B cell (primary cell): ENCODE measurements at places on chromosomes 16 and 17.

DNA sequence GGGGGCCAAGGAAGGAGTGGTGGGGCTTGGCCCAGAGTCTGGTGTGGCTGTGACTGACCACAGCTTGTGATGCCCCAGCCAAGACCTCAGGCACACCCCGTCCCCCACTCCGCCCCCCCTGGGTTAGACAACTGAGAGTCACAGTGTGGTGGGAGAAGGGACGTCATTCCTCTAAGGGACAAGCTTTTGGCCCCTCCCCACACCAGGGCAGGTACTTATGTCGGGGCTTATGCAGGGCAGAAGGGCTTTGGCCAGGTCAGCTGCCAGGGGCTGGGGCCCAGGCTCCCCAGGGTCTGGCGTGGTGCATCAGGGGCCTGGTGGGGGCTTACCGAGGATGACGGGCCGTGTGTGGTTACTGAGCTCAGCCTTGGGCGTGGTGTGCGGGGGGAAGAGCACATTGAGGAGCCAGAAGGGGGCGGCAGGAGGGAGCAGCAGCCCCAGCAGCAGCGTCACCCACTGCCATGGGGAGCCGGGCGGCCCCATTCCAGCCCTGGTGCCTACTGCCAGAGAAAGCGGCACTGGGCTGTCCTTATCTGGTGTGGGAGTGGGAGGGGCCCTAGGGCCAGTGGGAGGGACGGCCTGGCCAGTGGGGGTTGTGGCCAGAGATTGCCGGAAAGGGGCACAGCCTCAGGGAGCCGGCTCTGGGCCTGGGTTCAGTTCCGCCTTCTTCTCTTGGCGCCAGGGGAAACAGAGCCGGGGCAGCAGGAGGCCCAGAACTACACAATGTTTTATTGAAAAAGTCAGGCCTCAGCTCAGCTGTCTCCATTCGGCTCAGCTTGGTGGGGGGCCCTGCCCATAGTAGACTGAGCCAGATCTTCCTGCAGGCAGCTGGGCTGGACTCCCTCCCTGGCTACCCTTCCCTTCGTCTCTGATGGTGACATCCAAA is at the start of gene LCAT:
TSS of gene LCAT (minus strand) at position 502 of the 886 bp plus-strand sequence. CDS start at position 483, 19 bp downstream.
- no peak for DNase-seq
- H3K27me3 ChIP-seq = no peaks in the 10 kb centered on the region
- H3K36me3 ChIP-seq = no peaks in the 10 kb centered on the region
- H3K27ac ChIP-seq = no peak within 1 kb of the TSS
- no peak within 1 kb of the TSS for H3K4me3 ChIP-seq
- H3K4me1 ChIP-seq = peaks cover 10% of the 10 kb centered on the region

DNA sequence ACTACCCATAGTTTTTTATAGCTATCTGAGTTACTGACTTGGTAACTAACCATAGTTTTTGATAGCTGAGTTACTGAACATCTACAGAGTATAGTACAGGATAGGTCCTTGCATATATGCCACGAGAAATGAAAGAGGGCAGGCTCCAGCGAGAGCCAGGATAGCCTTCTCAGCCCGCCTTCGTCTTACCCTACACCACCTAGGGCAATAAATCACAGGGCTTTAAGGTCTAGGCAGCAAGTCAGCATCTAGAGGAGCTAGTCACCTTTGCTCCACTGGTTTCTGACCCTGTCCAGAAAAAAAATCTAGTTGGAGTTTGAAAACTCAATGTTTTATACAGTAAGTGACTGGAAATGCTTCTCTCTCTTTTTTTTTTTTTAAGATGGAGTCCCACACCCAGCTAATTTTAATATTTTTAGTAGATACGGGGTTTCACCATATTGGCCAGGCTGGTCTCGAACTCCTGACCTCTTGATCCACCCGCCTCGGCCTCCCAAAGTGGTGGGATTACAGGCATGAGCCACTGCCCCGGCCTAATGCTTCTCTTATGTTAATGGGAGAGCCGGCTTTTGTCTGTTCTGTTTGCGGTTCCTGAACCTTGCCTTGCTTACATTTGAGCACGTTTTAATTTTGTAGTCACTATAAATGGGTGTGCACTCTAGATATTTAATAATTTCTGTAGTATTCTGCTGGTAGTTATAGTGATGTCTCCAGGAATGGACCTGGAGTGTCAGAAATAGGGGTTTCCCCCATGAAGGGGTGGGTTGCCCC is 2.8 kb downstream of the BFAR start:
- H3K27me3 ChIP-seq = no peaks in the 10 kb centered on the region
- no peak overlapping the region for H3K27ac ChIP-seq
- H3K4me3 ChIP-seq = no peak overlapping the region
- H3K36me3 ChIP-seq = peaks cover 5% of the 10 kb centered on the region
- H3K4me1 ChIP-seq = peaks cover 29% of the 10 kb centered on the region

- peaks cover 5% of the 10 kb centered on the region for H3K27me3 ChIP-seq
- H3K27ac ChIP-seq = no peak overlapping the region
- H3K36me3 ChIP-seq = no peaks in the 10 kb centered on the region
- H3K4me1 ChIP-seq = peaks cover 27% of the 10 kb centered on the region
- H3K4me3 ChIP-seq = peak overlapping the region; percentile 9
These were observed 238.1 kb downstream of the MRTFB start for GRCh38 chr16:14309001-14309886.

DNA sequence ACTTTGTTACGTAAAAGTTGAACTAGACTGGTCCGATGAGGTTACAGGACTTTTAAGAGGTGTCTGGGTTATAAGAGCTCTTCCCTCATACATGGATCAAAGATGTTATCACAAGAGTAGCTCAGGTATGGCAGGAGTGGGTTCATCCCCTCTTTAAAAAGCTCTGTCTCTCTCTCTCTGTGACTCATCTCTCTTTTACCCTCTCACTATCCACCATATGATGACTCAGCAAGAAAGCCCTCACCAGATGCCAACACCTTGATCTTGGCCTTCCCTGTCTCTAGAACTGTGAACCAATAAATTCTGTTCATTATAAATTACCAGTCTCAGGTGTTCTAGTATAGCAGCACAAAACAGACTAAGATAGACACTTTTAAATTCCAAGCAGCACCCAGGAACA is 1.9 kb upstream of the CLEC19A start:
- H3K27me3 ChIP-seq = no peaks in the 10 kb centered on the region
- no peaks in the 10 kb centered on the region for H3K4me1 ChIP-seq
- no peaks in the 10 kb centered on the region for H3K36me3 ChIP-seq
- no peak for DNase-seq
- H3K4me3 ChIP-seq = no peak overlapping the region

- no peaks in the 10 kb centered on the region for H3K36me3 ChIP-seq
- DNase-seq = no peak
- H3K27ac ChIP-seq = no peak overlapping the region
- no peaks in the 10 kb centered on the region for H3K4me1 ChIP-seq
- no peak overlapping the region for H3K4me3 ChIP-seq
- H3K27me3 ChIP-seq = no peaks in the 10 kb centered on the region
These were observed 53.4 kb downstream of the PITPNM3 start for GRCh38 chr17:6502871-6503509.

GRCh38 chr16:55136356-55137150 is 187.4 kb upstream of the IRX6 start:
- H3K27ac ChIP-seq = no peak overlapping the region
- no peak overlapping the region for H3K4me3 ChIP-seq
- H3K36me3 ChIP-seq = no peaks in the 10 kb centered on the region
- DNase-seq = no peak
- H3K27me3 ChIP-seq = no peaks in the 10 kb centered on the region

DNA sequence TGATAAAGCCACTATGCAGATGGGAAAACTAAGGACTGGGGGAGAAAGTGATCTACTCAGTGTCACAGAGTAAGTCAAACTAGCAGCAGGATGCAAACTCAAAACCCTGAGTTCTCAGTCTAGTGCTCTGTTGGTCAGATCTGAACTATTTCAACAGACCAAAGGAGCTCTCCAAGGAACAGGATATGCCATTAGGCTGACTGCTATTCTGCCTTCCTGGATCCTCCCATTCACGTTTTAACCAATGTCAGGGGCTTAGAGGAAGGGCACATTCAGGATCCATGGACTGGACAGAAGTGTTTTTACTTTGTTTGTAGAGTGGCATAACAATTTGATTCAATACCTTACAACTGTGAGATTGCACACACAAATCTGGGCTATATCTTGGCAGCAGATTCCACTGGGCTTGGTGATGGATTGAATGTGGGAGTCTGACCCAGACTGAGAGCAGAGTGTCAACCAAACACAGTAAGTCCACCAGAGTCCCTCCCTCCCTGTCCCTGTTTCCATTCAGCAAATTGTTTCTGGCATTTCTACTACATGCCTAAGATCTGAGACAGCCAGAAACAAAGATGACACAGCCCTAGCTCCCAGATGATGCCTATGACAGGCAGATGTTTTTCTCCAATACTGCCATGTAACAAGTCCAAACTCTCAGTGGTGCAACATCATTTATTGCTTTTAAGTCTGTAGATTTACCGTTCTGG is 337.8 kb upstream of the CDH5 start:
- no peaks in the 10 kb centered on the region for H3K36me3 ChIP-seq
- H3K4me3 ChIP-seq = no peak overlapping the region
- H3K4me1 ChIP-seq = no peaks in the 10 kb centered on the region
- H3K27ac ChIP-seq = no peak overlapping the region

DNA sequence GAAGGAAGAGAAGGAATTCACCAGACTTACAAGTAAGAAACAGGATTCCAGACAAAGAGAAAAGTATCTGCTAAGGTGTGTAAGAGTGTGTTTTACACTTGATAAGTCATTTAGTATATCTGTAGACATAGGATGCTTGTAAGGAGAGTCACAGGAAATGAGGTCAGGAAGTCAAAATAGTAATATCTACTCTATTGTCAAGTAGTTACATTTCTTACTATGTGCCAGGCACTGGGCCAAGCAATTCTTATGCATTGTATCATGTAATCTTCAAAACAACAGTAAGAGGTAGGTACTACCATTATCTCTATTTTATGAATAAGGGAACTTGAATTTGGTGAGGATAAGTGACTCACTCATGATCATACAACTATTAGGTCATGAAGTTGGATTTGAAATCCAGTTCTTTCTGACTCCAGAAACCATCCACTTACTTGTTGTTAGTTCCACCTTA is 129.1 kb downstream of the SNX11 start:
- H3K36me3 ChIP-seq = peaks cover 2% of the 10 kb centered on the region
- peaks cover 7% of the 10 kb centered on the region for H3K4me1 ChIP-seq
- DNase-seq = no peak
- H3K27me3 ChIP-seq = no peaks in the 10 kb centered on the region
- H3K4me3 ChIP-seq = no peak overlapping the region
- no peak overlapping the region for H3K27ac ChIP-seq

GRCh38 chr16:6645768-6646568 is 686.7 kb upstream of the RBFOX1 start:
- no peak overlapping the region for H3K27ac ChIP-seq
- H3K4me3 ChIP-seq = no peak overlapping the region
- H3K36me3 ChIP-seq = no peaks in the 10 kb centered on the region
- DNase-seq = no peak
